CD4-positive, alpha-beta T cell treated with Interleukin-4 for 4 hours (primary cell): ENCODE measurements at places on chromosomes 13 and 19.

DNA sequence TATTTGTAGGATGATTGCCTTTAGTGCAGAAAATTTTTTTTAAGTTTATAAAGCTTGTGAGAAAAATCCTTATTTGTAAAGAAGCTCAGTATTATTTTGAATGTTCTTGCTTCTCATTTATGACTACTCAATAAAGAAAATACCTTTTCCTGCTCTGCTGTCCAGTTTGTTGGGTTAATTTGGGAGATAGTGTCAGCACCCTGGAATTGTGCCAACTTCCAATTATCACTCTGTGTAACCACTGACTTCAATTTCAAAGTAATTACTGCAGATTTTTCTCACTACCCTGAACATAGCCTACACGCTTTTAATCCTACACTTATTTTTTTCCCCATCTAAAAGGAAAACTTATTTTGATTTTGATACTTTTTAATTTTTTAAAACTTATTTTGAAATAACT, 93.1 kb downstream of the GGACT start:
- DNase-seq = no peak

GRCh38 chr19:14337510-14337909, 43.7 kb upstream of the ADGRE5 start:
- peak; percentile 27 for DNase-seq

- DNase-seq = no peak
Observed at GRCh38 chr13:59641261-59641660, 522.5 kb downstream of the DIAPH3 start.

DNA sequence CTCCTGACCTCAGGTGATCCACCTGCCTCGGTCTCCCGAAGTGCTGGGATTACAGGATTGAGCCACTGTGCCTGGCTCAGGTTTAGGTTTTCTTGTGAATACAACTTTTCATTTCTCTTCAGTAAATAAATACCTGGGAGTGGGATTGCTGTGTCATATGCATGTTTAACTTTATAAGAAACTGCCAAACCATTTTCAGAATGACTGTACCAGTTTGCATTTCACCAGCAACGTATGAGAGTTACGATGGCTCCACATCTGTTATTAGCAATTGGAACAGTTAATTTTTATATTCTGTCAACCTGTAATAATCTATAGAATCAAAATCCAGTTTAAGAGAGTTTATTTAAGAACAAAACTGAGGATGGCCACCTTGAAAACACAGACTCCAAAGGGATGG, 52.2 kb downstream of the TEX26 start:
- no peak for DNase-seq
